NCI-H526 (cell line): ENCODE measurements at places on chromosomes 13 and 19.
A peak's percentile ranks its signal among the peaks of the same experiment; 100 is the strongest.

GRCh38 chr19:10316229-10317044, 622 bp upstream of the FDX2 start:
- DNase-seq: no peak

DNA sequence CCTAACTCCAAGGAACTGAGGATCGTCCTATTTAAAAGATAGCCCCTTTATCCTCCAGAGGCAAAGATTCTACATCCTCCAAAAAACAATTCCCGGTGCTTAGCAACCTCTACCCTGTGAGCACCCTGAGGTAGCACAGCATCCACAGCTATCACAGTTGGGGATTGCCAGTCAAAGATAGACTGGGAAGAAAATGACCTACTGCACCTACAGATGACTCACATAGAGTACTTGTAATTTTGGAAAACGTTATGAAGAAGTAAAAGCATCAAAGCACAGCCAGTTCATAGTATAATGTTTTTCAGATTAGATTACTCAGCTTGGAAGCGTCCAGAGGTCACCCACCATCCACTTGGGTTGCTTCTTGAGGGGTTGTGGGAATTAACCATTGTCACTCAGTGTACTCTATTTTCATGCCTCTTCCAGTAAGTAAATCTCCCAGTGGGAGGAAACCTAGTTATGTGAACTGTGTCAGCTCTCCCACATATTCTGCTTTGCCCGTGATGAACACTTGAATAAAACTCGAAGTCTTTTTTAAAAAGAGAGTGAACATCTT, 8.9 kb upstream of the FAM124A start:
- no peak for DNase-seq

- no peak for DNase-seq
These were observed 103.9 kb upstream of the UBL3 start for GRCh38 chr13:29954082-29955028.

DNA sequence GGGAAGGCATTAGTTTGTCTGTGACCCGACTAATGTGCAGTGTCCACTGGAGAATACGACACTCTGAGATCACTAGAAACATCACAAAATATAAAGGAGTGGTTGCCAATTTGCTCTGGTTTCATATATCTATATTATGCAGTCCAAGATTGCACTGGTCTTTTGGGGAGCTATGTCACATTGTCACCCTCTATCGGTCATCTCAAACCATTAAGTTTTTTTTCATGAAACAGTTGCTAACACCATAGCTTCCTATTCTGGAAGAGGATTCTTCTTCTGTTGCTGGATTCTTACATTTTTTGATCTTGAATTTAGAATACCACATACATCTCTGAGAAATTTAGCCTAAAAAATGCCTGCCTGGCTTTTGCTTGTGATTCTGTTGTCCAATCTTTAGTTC, 168.6 kb downstream of the LACC1 start:
- peak; percentile 5 for DNase-seq

- DNase-seq: no peak
These were observed 40.9 kb downstream of the GSX1 start for GRCh38 chr13:27833206-27833605.

DNA sequence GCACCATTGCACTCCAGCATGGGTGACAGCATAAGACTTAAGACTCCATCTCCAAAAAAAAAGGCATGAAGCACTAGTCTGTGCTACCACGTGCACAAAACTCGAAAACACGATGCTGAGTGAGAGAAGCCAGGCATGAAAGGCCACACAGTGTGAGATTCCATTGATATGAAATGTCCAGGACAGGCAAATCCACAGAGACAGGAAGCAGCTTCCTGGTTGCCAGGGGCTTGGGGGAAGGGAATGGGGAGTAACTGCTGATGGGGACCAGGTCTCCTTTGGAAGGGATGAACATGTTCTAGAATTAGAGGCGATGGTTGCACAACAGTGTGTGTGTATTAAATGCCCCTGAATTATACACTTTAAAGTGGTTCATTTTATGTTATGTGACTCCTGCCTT, 15.9 kb upstream of the JUND start:
- no peak for DNase-seq

- DNase-seq: no peak
These were observed 3.9 kb upstream of the CEBPA start for GRCh38 chr19:33306191-33306590.

- DNase-seq: no peak
These were observed 43.7 kb downstream of the ZNF557 start for GRCh38 chr19:7113233-7113632.

DNA sequence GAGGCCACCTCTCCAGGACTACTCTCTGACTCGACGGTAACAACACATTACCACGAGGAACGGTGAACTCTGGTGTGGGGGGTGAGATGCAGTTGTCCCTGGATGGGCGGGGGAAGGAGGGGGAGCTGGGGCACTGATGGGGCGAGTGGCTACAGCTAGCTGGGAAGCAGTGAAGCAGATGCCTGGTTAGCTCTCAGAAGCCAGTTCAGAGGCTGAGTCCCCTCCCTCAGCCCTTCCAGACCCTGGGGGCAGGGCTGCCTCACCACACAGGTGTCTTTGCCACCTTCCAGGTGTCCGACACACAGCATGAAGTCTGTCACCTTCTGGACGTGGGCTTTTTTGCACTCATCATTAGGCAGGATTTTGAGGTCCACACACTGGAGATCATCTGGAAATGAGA, 4.0 kb downstream of the KLK1 start:
- no peak for DNase-seq

GRCh38 chr19:45975306-45976070, 1.8 kb upstream of the NOVA2 start:
- no peak for DNase-seq

DNA sequence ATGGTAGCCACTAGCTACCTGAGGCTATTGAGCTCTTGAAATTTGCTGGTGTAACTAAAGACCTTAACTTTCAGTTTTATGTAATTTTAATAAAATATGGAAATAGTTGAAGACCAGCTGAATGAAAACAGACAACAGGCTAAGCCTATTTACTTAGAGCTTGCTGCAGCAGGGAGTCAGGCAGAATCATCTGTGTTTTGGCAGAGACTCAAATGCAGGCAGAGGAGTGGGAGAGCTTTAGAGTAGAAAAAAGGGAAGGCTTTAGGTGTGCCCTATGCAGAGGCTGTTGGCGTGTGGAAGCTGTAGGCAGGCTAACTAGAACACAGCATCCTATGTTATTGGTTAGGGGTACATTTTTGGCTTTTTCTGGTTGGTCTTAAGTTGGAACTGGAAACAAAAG, 304.9 kb upstream of the NBEA start:
- peak; percentile 8 for DNase-seq

DNA sequence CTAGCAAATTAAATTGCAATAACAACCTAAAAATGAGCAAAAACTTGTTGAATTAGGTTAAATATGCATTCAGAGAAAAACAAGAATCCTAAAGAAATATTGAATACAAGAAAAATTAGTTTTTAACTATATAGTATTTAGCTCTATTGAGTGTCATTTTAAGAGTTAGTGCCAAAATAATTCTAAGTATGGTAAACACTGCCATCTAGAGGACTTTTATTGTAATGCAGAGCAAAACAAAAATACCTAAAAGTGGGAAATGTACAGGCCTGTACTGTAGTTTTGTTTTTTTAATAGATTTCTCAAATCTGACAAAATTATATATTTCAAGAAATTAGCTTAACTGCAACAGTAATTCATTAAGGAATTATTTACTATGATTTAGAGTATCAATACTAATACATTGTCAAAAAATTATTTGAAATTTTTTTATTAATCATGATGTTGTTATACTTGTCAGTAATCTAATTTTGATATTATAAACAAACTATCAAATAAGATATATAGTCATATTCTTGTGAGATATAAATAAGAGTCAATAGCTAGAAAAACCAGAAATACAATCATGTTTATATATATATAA, 8.2 kb upstream of the PCDH9 start:
- peak; percentile 34 for DNase-seq

DNA sequence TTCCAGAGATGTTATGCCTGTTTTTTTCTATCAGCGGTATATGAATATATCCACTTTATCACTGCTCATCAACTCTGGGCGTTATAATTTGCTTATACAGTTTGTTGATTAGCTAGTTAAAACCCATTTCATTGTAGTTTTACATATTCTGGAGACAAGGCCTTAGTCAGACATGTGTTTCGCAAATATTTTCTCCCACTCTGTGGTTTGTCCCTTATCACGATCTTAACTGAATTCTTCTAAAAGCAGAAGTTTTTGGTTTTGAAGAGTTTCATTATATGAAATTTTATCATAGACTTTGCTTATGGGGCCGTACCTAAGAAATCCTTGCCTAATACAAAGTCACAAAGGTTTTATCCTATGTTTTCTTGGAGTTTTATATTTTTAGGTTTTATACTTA, 84.6 kb downstream of the FRY start:
- DNase-seq: peak; percentile 66

DNA sequence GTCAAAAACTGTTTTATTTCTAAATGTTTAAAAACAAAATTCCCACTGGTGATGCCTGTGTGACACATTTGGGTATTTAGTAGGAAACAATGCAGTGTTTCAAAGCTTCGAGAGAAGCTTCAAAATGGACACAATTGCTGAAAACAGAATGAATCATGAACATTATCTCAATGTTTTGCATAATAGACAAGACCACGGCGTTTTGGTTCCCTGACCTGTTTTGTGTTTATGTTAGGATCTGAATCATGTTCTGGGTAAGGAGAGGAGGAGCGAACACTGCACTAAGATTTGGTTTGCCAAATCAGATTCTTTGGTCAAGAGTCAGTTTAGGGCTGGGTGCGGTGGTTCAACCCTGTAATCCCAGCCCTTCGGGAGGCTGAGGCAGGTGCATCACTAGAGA, 42.2 kb downstream of the IFT88 start:
- no peak for DNase-seq

DNA sequence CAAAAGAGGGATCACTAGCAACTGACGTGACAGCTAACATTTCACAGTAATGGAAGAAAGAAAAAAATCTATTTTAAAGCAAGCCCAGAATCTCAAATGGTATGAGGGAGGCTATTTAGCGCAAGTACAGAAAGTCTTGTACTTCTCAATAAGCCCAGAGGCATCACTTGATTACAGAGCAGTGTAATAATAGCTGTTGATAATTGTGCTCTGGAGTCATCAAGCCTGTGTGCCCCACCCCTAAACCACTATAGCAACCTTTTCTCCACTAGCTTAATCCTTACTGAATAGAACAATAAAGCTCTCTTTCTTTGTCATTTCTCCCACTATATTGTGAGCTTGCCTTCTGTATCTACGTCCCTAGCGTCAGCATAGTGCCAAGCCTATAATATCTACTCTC, 56.6 kb downstream of the FREM2 start:
- no peak for DNase-seq

DNA sequence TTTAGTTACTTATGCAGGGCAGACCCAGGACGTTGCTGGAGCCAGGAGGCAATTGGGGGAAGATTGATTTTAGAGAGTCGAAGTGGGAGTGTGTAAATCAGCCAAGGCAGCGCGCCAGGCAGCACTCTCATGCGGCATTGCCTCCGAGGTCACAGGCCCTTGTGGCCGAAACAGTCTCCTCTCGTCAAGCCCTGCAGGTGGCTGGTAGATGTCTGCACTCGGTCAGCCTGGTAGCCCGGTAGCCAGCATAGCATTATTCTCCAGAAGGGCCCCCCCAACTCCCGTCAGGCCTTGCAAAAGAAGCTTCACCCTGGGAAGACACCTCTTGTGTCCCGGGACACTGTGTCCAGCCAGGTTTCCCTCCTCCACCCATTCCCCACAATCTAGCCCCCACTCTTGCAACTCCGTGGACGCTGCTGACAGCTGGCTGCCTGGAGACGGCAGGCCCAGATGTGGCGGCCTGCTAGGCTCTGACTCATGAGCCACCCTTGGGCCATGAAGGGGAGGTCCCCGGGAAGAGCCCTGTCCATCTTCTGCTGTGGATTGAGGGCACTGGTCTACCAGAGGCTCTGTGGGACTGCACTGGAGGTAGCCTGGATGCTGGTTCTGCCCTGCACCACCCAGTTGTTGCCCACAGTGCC, 2.6 kb upstream of the PEPD start:
- DNase-seq: no peak

GRCh38 chr13:50387051-50387581, 371.9 kb downstream of the KCNRG start:
- DNase-seq: peak; percentile 99

DNA sequence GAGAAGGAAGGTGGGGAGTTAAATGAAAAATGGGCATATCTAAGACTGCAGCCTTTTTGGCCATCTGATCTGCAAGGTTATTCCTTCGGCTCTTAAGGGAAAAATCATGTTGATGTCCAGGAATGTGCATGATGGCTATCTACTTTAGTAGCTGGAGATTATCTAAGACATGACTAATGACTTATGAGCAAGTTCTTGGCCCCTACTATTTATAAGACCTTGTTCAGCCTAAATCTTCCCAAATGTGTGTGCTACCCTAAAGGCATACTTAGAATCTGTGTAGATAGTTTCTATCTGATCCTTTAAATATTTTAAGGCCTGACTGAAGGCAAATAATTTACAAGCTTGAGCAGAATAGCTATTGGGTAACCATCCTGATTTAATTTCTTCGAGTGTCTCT, 41.8 kb upstream of the CD177 start:
- DNase-seq: no peak

DNA sequence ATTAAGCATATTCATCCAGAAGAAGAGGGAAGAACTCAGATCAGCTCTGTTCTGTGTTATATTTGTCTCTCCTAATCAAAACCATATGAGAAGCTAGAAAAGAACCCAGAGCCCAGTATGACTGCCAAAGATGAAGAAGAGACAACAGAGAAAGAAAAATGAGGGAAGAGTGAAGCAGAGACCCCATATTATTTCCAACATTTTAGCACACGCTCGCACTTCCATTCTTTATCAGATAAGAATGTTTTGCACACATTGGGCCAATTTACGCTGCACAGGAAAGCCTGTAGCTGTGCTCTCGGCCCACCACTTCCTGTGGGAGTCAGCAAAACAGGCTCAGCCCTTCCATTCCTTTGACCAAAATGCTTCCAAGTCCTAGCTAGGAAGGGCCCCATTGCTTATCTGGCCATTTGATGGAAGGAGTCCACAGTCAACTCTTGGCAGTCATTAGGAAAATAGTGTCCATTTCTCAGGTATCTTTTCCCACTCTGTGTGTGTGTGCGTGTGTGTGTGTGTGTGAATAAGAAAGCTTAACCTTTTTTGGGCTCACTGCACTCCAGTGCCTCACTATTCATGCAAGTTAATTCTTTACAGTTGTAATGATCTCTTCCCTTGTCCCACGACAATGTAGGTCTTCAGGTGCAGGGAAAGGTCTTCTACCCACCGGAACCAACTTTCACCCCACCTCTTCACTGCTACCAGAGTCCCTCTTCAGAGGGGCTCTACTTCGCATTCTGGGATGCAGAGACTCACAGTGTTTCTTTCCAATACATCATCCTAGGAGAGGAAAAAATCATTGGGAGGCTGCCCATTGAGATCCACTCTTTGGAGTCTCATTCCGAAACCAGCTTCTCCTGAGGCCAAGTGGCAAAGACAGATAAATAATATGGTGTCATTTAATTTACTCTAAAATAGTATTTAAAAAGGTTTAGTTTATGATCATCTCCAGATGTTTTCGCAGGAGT, 237.5 kb downstream of the COG6 start:
- no peak for DNase-seq

GRCh38 chr19:32058131-32058530, 287.3 kb upstream of the ZNF507 start:
- DNase-seq: no peak
